H9 (cell line): ENCODE measurements at places on chromosomes 16 and 17.
A peak's percentile ranks its signal among the peaks of the same experiment; 100 is the strongest.

- no peak for DNase-seq
Observed at GRCh38 chr16:46857368-46857945, 26.5 kb upstream of the C16orf87 start.

- no peak for DNase-seq
Observed at GRCh38 chr17:30559656-30560055, 82.4 kb downstream of the GOSR1 start.

DNA sequence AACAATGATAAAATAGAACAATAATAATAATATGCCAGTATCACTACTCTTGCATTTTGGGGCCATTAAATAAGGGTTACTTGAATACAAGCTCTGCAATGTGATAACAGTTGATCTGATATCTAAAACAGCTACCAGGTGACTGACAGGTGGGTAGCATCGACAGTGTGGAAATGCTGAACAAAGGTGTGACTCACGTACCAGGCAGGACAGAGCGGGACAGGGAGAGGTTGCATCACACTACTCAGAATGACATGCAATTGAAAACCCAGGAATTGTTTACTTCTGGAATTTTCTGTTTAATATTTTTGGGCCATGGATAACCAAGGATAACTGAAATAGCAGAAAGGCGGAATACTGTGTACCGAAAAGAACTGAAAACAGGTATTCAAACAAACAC is 15.8 kb upstream of the ZNF19 start:
- DNase-seq, result no peak

DNA sequence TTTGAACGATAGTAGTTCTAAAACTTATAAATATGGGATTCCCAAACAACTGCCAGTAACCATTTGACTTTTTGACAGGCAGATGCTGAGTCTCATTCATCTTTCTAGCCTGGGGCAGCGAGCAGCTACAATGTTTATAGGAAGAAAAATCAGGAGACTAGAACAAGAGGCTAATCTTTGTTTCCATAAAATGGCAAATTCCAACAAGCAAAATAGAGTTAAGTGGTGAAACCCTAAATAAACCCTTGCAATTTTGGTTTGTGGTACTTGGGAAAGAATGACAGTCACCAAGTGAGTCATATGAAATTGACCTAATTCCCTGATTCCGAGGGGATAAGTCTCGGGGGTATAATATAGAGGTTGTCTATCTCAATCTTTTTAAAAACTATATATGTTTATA is 27.3 kb upstream of the HS3ST2 start:
- DNase-seq, result no peak

- DNase-seq, result peak; percentile 75
Observed at GRCh38 chr17:43803758-43804157, 23.5 kb downstream of the CFAP97D1 start.

DNA sequence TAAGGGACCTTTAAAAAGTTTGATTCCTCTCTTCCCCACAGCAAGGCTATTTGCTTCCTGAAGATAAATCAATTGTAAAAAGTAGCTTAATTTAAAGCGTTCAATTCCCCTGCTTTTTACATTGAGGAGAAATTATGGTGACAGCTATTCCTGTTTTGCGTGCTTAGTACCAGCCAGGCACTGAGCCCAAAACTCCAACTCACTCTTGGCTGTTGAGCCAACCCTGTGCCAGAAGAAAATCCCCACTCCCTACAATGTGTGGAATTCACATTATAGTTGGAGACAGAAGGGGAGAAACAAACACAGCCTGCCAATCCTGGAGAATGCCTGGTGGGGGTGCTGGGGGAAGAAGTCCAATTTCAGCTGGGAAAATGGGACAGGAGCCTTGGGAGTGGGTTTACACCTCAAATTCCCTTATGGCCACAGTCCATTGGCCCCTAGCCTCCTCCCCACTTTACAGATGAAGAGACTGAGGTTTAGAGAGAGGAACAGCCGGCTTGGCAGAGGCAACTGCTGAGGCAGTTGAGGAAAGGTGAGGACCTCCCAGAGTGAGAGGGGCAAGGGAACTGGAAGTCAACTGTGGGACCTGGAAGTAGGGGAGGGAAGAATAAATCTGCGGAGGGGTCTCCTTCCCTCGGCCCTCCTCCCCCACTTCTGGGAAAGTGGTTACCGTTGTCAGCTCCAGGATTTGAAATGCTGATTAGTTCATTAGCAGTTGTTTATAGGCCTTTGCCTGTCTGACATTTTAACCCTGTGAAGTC is 26.1 kb downstream of the CDH1 start:
- peak; percentile 70 for DNase-seq

DNA sequence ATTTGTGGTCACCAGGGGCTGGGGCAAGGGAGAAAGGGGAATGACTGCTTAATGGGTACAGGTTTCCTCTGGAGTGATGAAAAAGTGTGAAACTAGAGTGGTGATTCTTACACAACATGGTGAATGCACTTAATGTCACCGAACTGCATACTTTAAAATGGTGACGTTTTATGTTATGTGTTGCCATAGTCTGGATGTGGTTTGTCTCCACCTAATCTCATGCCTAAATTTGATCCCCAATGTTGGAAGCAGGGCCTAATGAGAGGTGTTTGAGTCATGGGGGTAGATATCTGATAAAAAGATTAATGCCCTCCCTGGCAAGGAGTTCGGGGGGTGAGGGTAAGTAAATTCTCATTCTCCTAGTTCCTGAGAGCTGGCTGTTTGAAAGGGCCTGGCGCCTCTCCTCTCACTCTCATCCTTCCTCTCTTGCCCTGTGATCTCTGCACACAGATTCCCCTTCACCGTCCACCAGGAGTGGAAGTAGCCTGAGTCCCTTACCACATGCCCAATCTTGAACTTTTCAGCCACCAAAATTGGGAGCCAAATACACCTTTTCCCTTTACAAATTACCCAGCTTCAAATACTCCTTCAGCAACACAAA is 15.3 kb downstream of the XPO6 start:
- no peak for DNase-seq

DNA sequence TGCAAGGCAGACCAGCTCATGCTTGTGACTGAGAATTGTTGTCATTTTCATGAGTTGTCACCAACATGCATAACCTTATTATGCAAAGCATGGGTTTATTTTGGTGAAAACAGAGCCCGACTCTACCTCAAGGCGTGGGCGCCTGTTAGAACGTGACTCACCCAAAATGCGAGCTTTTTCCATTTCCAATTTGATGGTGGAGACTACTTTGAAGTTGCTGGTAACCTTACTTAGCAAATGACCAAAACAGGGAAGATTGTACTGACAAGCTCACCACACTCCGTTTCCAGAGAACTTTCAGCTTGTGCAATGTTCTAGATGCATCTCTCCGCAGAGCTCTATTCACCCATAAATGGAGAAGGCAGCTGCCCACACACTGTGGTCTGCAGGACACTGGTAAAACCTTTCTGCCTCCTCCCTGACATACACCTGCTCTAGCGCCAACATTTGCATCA is 284.5 kb downstream of the MAF start:
- DNase-seq, result no peak

DNA sequence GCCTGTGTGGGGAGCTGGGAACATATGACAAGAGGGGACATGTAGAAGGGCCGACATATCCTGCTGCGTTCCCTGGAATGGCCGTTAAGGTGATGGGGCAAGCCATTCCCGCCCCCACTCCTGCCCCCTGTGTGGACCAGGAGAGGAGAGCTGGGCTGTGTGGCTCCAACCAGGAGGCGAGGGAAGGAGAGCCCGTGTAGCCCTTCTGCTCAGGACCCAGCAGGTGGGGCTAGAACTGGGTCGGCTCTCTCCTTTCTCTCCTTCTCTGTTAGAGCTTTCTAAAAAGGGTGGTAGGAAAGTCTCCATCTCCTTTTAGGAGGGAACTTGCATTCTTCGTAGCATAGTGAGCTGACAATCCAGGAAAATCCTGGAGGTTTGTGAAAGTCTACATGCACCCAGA is 12.8 kb downstream of the SPHK1 start:
- DNase-seq, result no peak

- DNase-seq, result no peak
Observed at GRCh38 chr16:48822431-48822830, 212.5 kb upstream of the N4BP1 start.

- peak; percentile 59 for DNase-seq
Observed at GRCh38 chr17:17205368-17206123, 587 bp downstream of the PLD6 start.

DNA sequence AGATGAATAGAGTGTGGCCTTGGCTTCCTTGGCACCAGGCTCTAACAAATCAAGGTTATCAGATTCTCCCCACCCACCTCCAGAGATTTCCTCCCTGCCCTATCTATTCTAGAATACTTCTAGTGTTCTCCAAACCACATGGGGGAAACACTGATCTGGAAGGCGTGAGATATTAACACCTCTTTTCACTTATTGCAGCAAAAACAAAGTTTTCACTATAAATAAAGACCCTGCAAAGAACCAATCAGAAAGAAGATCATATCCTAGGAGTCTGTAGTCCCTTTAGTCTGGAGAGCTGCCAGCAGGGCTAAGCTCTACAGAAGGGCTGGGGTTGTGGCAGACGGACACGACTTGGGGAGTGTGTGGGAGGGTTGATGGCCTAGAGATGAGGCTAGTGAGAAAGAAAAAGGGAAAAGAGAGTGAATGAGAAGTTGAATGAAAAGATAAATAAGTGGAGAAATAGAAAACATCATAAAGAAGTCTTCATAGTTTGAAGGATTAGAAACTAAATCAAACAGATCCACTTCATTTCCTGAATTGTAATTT is 8.6 kb upstream of the SKAP1 start:
- DNase-seq, result no peak
